SJCRH30 (cell line): ENCODE measurements at places on chromosomes 1 and 21.

GRCh38 chr21:39110431-39110830 lies 72.8 kb downstream of the PSMG1 start:
- no peak overlapping the region for H3K27ac ChIP-seq
- no peak overlapping the region for H3K4me3 ChIP-seq
- no peaks in the 10 kb centered on the region for H3K4me1 ChIP-seq
- DNase-seq, result no peak
- no peaks in the 10 kb centered on the region for H3K27me3 ChIP-seq

DNA sequence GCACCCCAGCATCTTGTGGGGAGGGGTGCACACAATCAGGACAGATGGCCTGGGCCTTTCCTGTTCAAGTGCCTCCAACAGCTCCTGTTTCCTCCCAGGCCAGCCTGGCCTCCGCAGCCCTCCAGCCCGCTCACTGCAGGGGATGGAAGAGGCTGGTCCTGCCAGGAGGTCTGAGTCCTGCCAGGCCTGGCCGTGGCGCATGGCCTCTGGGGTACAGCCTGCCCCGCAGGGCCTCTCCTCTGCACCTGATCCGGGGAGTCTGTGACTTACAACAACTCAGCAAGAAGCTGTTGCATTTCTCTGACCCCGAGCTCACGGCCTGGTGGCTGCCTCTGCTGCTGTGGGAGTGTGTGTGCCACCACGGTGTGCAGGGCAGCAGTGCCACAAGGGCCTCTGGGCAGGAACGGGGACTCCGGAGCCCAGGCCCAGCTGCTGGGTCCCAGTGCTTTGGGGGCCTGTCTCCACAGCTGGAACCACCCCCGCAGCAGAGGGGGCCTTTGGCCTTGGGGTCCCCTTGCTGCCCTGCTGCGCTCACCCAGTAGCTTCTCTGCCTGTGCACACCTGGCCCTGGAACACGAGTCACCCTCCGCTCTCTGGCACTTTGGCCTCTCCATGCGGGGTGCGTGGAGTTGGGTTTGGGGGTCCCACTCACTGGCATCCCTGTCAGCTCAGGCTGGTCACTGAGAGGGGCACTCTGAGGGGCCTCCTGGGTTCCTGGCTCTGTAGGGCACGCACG lies 17.4 kb upstream of the LRRC3 start:
- H3K36me3 ChIP-seq, result no peaks in the 10 kb centered on the region
- no peak overlapping the region for H3K27ac ChIP-seq
- no peaks in the 10 kb centered on the region for H3K4me1 ChIP-seq

GRCh38 chr1:224747578-224747977 lies 131.5 kb downstream of the CNIH3 start:
- H3K36me3 ChIP-seq, result no peaks in the 10 kb centered on the region
- no peak overlapping the region for H3K4me3 ChIP-seq
- H3K27ac ChIP-seq, result no peak overlapping the region
- H3K27me3 ChIP-seq, result 0 out of 2 replicates have a peak, but pooled peaks cover 3% of the 10 kb centered on the region
- peak; percentile 28 for DNase-seq

DNA sequence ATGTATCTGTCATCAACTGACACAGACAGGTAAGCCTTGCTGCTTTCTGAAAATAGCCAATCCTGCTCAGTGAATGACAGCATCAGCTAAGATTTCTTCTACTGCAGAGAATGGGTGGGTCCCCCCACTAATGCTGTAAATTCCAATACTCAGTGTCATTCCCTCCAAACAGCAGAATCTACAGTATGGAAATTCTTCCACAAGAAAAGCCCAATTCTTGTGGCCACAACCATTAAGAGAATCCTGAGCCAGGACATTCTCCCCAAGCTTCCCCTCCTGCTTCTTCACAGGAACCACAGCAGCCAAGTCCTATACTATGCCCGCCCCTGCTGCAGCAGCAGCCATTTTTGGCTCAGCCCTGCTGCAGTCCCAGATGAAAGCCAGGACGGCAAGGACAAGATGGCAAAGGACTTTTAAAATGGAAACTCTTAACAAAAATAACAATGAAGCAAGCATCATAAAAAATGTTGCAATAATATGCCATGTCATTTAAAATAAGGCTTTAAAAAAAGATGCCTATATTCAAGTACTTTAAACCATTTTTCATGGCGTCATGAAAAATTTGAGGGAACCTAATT lies 26.8 kb downstream of the EIF4G3 start:
- H3K27ac ChIP-seq, result peak overlapping the region; percentile 23; the same call in 1 of the 2 replicates
- no peak overlapping the region for H3K4me3 ChIP-seq
- H3K4me1 ChIP-seq, result peaks cover 8% of the 10 kb centered on the region; the same call in 1 of the 2 replicates

- no peak overlapping the region for H3K4me3 ChIP-seq
- no peaks in the 10 kb centered on the region for H3K36me3 ChIP-seq
- no peaks in the 10 kb centered on the region for H3K27me3 ChIP-seq
- DNase-seq, result no peak
- no peak overlapping the region; the same call in 1 of the 2 replicates for H3K27ac ChIP-seq
Observed at GRCh38 chr1:119374208-119374874, 5.8 kb downstream of the HAO2 start.

DNA sequence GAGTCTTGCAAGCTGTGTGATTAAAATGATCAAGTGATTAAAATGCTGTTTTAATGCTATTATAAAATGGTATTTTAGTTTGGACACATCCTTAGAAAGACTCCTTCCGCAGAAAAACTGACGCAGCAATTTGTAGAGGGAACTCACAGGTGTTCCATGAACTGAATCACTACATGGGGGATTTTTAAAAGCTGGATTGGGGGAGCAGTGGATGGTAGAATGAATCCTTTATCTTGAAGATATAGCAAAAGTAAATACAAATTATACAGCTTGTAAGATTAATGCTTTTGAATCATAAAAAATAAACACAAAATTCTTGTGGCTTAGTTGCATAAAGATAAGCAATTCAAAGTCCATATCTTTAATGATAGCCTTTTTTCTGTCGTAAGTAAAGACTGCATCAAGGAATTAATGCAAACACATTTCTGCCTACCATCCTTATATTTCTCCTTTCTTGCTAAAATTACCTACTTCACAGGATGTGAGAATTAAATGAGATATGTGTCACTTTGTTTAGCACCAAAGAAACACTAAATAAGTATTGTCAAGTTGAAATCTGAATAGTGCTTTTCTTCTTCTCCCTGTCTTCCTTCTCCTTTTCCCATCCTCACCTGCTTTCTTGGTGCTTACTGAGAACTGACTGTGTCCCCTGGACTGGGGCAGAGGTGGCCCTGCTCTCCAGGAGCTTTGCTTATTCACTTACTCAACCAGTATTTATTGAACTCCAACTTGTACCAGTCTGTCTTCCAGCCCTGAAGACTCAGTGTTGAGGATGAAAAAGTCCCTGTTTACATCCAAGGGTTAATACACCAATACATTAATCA lies 61.5 kb upstream of the F3 start:
- H3K36me3 ChIP-seq, result no peaks in the 10 kb centered on the region
- no peak for DNase-seq

DNA sequence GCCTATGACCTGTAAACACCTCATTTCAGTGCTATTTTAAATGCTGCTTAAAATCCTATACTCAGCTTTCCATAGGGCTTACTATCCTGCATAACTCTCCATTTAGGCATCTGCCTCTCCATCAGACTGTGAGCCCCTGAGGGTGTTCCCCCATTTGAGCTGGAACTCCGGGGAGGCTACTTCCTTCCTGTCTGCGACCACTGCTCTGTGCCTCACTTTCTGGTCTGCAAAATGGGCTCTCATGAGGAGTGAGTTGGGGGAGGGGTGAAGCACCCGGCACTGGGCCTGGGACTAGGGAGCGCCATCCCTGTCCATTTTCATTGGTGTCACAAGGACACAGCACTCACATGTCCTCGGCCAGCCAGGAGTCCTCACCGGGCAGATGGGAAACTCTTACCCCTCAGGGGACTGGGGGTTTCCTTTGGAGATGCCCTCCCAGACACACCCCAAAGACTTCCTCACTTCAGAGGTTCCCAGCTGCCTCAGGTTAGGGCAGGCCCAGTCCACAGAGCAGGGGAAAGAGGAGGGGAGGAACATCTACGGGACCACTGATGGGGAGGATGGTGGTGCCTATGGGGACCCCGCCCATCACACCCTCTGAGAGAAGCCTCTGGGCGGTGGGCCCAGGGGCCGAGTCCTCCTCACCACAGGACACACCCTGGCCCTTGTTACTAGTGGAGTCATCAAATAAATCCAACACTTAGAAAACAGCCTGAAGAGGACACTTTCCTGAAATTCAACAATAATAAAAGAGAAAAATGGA lies 134.9 kb downstream of the MATN1 start:
- no peak overlapping the region for H3K4me3 ChIP-seq
- H3K27me3 ChIP-seq, result no peaks in the 10 kb centered on the region
- DNase-seq, result no peak
- no peaks in the 10 kb centered on the region for H3K36me3 ChIP-seq
- H3K4me1 ChIP-seq, result no peaks in the 10 kb centered on the region

GRCh38 chr1:111275780-111276433 lies 14.7 kb upstream of the CHIA start:
- H3K27ac ChIP-seq, result no peak overlapping the region
